ENCODE measurements at places on chromosomes 2 and 18.
A peak's percentile ranks its signal among the peaks of the same experiment; 100 is the strongest.

DNA sequence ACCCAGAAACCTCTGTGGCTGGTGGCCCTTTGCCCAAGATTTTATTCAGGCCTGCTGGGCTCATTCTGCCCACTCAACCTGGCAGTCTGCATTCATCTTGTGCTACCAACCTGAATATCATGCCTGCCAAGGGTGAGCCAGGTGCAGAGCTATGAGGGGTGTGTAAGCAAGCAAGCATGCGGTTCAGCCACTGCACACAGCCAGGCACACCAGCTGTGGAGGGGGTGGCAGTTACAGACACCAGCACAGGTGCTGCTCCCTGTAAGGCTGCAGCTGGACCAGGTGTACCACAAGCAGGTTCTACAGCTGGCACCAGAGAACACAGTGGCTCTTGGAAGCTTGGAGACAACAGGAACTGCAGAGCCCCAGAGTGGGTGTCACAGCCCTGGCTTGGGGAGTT is 633.2 kb downstream of the FBXO15 start:
- no peak for ATAC-seq

GRCh38 chr2:240963868-240964703 is 34.3 kb upstream of the SNED1 start:
- no peak for ATAC-seq

DNA sequence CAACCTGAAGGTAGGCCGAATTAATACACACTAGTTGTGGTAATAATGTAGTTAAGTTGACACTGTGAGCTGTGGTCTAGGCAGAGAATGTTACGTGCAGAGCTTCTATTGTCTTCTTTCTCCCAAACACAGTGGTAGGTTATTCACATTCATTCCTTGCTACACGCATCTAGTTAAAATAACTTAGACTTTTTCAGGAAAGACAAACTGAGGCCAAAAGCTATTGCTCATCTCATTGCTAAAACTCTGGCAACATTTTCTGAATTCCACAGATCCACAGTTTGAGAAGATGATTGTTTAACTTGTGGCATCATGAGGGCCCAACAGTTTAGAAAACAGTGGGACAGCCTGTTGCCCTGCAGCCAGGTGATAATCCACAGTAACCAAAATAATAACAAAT is 850.4 kb upstream of the FSHR start:
- ATAC-seq = no peak

GRCh38 chr2:231187736-231188505 is 10.5 kb upstream of the ARMC9 start:
- no peak for ATAC-seq

DNA sequence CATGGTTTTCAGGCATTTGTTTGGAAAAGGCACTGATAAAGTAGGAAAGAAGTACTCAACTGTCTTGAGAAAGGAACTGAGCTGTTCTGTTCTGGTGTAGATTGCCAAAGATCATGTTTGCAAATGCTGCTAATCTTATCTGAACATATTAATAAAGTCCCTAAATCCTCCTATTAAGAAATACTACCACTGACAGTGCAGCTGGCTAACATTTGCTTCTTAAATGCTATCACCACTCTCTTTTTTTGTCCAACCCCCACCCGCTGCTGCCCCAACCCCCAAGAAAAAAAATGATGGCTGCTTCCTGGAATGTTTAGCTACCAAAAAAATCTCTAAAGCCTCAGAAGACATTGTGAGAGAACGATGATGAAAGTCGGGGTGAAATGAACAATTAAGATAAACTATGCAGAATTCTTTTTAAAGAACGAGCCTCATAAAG is 130.7 kb downstream of the CCBE1 start:
- ATAC-seq = no peak

DNA sequence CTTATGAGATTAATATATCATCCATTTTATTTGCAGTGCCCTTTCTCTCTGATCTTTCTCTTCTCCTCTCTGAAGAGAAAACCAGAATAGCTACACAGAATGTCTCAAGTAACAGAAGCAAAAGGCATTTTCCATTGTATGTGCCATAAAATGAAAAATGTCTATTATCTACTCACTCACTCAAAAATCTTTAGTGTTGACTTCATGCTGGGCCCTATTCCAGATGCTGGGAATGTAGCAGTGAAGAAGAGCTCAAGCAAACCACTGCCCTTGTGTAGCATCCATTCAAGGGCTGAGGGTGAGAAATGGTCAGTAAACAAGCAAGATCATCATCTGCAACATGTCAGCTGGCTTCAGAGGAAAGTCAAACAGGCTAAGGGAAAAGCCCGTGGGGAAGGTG is 427.7 kb downstream of the METTL4 start:
- ATAC-seq = no peak

DNA sequence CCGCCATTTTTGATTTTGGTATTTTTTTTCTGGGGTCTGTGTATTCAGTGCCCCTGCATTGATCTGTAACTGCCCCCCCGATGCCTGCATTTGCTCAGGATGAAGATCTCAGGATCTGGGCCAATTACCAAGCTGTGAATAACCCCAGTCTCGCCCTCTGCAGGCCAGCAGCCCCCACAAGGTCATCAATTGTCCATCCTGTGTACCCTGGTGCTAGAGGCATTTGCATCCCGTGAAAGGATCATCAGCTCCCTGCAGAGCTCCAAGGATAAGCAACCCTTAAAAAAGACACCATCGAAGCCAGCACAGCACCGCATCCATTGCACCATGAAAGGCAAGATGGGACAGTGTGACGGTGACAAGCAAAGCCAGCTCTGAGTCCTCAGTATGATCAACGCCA is 154.1 kb upstream of the KLHL29 start:
- ATAC-seq = no peak

- no peak for ATAC-seq
These were observed 1852.1 kb upstream of the PIK3C3 start for GRCh38 chr18:40102903-40103302.

DNA sequence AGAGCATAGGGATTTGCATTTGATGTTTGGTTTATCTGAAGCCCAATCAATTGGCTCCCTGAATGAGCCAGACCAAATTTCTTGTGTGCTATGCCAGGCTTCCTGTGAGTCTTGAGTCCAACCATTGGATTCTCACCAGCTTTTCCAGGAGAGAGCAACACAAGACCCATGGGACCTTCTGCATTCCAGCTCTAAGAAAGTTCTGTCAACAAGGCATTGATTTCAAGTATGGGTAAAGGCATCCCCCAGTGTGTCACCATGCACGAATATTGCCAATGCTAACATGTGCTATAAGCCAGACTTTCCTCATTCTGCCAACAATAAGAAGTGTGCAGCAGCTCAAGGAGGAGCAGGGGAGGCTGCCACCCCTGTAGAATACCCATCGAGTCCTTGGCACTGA is 266.6 kb downstream of the ETAA1 start:
- ATAC-seq = no peak

DNA sequence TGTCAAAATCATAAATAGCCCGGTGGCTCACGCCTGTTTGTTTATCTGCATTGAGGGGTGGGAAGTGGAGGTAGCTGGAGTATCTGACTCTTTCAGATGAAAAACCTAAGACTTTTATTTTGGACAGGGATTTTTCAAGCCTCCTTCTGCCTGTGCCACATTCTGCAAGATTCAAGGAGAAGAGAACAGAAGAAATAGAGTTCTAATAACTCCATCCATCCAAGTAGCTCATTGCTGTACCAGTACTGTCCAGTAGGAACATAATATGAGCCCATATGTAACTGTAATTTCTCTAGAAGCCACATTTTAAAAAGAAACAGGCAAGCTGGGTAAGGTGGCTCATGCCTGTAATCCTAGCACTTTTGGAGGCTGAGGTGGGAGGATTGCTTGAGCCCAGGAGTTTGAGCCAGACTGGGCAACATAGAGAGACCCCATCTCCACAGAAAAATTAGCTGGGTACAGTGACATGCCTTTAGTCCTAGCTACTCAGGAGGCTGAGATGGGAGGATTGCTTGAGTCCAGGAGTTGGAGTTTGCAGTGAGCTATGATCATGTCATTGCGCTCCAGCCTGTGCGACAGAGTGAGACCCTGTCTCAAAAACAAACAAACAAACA is 35.4 kb upstream of the NT5DC4 start:
- ATAC-seq = peak; percentile 78
